ENCODE measurements at places on chromosomes 4 and X.

- DNase-seq = no peak
These were observed 20.8 kb upstream of the ZCCHC12 start for GRCh38 chrX:118802857-118803256.

DNA sequence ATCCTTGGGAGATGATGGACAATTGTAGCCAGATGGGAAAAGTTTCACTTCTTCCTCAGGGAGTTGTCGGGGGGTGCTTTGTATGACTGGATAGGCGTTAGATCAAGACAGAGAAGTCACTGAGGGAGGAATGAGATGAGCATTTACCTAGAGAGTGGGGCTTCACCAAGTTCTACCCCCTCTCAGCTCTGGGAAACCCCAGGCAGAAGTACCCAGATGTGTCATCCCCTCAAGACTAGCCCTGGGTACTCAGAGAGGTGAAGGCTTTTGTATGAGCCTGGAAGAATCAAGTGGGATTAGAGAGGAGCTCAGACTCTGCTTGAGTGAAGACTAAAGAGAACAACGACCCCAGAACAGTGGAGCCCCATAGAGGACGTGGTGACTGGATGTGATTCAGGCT lies 1.9 kb downstream of the MAGEB1 start:
- DNase-seq = no peak

DNA sequence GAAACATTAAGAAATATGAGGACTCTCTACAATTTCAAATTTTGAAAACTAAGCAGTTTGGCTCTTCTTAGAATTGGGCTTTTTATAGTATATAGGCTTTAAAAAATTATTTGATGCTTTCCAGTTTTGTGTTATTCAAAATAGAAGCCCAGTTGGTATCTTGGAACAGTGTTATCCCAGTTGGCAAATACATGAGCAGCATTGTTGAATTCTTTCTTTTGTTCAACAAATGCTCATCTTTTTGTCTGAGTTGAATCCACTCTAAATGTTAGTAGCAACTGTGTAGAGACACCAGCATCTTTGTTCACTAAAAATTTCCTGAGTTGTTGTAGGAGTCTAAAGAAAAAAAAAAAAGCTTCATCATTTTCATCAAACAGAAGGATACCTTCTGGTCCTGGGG lies 41.0 kb upstream of the LIMCH1 start:
- no peak for DNase-seq

DNA sequence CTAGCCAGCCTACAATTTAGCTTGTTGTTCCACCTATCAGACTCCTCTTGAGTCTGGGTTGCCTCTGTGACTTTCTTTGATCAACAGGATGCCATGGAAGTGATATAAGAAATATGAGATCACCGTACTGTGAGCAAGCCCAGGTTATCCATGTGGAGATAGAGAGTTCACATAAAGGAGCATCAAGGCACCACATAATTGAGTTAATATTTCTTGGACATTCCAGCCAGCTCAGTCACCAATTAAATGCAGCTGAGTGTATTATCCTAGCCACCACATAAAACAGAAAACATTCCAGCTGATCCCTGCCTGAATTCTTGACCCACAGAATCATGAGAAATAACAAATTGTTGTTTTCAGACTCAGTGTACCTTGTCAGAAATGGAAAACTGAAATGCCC lies 253.6 kb downstream of the PPP1R2C start:
- no peak for DNase-seq

Data from CD4-positive, alpha-beta memory T cell (primary cell).